Mesothelial cell of epicardium (in vitro differentiated cells): ENCODE measurements at places on chromosomes 2 and 18. TPM values are rescaled to one million over a fixed set of nuclear protein-coding genes. Genes with fewer than 3 reads are reported as not detected.

TTC21B gene
- total RNA-seq, result 30.4 to 33.9 TPM (median 33.8 TPM) in 3 replicates

UGT1A3 gene
- total RNA-seq, result not detected in 3 replicates

ORMDL1 gene
- 67.8 to 84.7 TPM (median 73.3 TPM) in 3 replicates for total RNA-seq

FKBP7 gene
- total RNA-seq, result 48.1 to 52.9 TPM (median 49.7 TPM) in 3 replicates

GRHL1 gene
- 8.2 to 10.4 TPM (median 9.7 TPM) in 3 replicates for total RNA-seq

NDUFV2 gene
- total RNA-seq, result 99.9 to 114 TPM (median 106 TPM) in 3 replicates

RTP5 gene
- not detected in 3 replicates for total RNA-seq

TMEM198 gene
- total RNA-seq, result 3.6 to 4.0 TPM (median 3.7 TPM) in 3 replicates

IL1B gene
- 1.3 to 1.7 TPM (median 1.4 TPM) in 3 replicates for total RNA-seq

ARHGAP28 gene
- total RNA-seq, result 153 to 161 TPM (median 159 TPM) in 3 replicates

SLC4A3 gene
- total RNA-seq, result 23.6 to 25.7 TPM (median 25.7 TPM) in 3 replicates

ZNF804A gene
- 2.7 to 2.8 TPM (median 2.7 TPM) in 3 replicates for total RNA-seq

DNMT3A gene
- 210 to 219 TPM (median 215 TPM) in 3 replicates for total RNA-seq

PLEK gene
- total RNA-seq, result not detected in 3 replicates

FAM110C gene
- 6.4 to 9.7 TPM (median 7.8 TPM) in 3 replicates for total RNA-seq

EN1 gene
- 17.7 to 18.3 TPM (median 17.9 TPM) in 3 replicates for total RNA-seq
